AG10803 (cell line): ENCODE measurements at places on chromosomes 5 and 9.

GRCh38 chr9:105206496-105206820 lies 38.0 kb upstream of the SLC44A1 start:
- DNase-seq: no peak

DNA sequence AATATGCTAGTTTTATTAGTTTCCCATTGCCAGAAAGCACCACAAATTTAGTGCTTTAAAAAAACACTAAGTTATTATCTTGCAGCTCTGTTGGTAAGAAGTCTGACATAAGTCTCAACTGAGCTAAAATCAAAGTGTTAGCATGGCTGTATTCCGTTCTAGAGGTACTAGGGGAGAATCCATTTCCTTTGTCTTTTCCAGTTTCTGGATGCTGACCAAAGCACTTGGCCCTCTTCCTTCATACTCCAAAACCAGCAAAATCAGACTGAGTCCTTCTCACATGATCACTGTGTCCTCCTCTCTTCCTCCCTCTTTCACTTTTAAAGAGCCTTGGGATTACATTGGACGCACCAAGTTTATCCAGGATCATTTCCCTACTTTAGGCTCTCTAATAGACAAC lies 9.5 kb downstream of the CDH18 start:
- no peak for DNase-seq

DNA sequence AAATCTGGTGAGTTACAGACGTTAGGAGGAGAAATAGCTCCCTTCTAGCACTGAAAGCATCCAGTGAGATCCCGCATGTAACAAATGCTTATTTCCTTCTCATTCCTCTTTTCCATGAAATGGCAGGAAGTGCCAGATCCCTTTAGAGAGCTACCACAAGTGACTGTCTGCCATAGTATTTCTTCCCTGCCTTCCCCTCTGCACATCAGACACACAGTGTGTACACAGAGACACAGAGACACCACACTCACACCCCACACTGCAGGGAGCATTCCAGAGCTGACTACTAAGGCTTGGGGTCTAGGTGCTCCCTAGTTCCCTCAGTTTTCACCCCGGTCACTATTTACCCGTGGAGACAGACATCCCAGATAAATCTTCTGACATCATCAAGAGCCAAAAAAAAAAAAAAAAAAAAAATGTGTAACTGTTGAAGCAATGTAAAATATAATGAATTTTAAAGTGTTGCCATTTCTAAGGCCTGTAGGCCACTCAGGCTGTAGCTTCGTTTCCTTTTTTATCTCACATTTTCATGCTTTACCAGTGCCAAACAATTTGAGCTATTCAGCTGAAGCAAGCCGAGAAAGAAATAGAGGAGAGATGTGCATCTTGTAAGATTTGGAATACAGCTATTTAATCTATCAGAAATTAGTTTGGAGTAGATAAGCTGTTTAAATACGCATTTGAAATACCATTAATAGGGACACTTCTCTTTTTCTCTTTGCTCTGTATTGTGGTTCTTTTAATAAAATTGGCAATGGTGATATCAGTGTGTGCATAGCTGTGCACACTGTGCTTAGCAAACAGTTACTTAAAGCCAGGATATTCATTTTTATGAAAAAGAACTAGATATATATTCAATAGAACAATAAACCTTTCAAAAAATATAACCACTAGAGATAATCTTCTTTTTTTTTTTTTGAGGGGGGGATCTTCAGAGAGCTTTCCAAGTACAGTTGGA lies 405.5 kb downstream of the PDE4D start:
- no peak for DNase-seq

DNA sequence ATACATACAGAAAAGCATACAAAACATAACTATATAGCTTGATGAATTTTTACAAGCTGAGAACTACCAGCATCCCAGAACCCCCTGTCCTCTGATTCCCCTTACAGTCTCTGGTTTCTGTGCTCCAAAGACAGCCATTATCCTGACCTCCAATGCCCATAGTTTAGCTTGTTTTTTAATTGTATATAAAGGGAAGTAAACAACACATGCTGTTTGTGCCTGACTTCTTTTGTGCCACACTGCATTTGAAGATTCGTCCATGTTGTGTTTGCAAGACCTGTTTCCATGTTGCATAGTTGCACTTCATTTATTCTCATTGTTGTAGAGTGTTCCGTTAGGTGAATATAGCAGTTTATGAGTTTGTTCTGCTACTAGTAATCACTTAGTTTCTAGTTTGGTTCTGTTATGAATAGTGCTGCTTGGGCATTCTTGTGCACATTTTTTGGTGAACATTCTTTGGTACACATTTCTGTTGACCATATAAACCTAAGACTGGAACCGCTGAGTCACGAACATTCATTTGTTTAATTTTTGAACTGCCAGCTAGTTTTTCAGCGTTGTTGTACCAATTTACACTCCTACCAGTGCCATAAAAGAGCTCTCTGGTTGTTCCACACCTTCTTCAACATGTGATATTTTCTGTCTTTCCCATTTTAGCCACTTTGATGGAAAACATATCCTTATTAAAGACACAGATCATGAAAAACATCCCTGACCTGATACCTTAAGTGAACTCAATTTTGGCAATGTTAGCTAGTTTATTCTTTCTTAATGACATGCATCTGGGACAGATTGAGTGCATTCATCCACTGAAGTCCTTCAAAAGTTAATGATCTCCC lies 78.1 kb upstream of the ANXA1 start:
- DNase-seq: peak; percentile 71

- DNase-seq: no peak
Measured at GRCh38 chr5:99866740-99867139, 668.4 kb upstream of the FAM174A start.

DNA sequence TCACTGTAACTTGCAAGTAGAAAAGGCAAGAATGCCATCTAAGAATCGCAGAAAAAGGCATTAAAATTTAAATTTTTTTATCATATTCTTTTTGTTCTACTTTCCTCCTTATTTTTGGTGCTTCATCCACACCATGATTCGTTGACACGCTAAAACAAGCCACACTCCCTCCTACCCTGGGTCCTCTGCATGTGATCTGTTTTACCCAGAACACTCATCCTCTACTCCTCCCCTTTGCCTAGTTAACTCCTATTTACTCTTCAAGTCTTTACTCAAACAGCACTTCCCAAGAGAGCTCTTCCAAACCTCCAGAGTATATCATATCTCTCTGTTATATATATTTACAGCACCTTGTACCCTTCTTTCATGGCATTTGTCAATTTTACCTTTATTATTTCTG lies 61.4 kb upstream of the SRP19 start:
- no peak for DNase-seq

DNA sequence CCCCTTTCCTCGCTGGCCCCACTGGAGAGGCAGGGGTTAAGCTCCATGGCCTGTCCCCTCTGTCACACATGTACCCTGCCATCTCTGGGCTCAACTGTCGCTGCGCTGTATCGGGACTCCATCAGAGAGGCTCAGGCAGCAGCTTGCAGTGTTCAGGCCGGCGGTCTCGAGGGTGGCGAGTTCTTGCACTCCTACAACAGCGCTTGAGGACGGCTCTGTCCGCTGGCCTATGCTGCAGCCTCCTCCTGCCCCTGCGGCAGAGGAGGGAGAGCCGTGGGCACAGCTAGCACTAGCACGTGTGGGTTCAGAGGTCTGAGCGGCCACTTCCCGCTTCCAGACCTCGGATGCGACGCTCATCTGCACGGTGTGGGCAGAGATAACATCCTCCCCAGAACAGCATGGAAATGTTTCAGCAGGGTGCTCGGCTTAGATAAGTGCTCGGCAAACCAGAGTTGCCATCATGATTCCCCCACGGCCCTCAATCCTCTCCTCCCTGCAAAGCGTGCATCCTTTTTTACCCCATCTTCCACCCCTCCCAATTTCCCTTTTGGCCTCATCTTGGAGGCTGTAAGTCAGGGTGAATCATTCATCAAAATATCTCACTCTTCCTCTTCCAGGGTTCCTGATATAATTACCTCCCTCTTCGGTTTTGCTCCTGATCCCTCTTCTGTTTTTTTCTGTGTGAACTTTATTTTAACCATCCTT lies 41.9 kb upstream of the FUBP3 start:
- peak; percentile 14 for DNase-seq

DNA sequence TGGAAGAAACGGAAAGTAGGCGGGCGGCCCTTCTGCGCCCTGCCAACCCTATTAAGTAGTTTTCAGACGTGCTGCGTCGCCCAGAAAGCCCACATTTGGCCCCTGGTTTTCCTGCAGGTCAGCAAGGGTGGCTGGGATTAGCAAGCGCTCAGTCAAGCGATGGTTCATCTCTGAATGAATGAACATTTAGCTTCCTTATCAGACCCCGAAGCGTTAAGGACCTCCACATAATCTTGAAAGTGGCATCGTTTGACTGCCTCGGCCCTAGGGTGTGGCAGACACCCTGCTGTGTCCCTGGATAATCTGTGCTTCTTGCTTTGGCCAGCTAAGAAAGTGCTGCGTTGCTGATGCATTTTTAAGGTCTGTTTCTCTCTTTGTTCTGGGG lies 684 bp downstream of the TOR1B start:
- DNase-seq: no peak

- no peak for DNase-seq
Measured at GRCh38 chr5:111745075-111745739, 11.8 kb downstream of the NREP start.

DNA sequence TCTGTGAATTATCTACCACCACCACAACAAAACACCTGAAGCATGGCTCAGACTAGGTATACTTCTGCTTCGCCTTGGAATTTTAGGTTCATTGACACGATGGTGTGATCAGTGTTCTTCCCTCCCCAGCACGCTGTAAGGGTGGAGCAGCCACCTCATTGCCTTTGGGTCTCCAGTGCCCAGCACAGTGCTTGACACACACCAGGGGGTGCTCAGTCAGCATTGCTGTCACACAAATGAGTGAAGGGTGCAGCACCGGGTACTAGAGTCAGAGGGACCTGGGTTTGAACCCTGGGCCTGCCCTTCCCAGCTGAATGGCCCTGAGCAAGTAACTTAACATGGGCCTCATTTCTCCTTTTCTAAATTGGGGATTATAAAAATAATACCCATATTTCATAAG lies 9.9 kb upstream of the ANGPTL2 start:
- DNase-seq: no peak

DNA sequence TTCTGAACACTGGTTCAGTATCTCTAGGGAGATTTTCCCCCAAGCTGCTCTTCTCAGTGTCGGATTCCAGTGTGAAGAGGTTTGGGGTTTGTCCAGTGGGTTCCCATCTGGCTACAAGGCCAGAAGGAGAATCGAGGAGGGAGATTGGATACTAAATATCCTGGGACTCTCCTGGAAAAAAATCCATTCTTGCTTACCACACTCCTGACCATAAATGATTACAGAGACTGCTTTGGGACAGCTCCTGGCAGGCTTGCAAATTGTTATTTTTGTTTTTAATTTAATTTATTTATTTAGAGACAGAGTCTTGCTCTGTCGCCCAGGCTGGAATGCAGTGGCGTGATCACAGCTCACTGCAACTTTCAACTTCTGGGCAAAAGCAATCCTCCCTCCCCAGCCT lies 4.7 kb upstream of the SUSD1 start:
- DNase-seq: peak; percentile 90

DNA sequence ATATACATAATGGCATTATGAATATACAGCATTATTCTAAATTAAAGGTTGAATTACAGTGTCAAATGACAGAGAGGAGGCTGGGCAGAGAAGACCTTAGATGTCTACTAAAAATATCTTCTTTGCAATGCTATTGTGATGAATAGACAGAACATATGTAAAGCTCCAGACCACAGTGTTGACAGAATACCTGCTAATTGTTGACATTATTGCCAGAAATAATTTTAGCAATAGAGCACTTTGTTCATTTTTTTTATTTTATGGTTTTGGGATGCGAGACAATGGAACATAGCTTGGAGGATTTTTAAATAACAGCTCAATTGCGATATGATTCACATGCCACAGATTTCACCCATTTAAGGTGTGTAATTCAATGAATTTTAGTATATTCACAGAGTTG lies 508.8 kb downstream of the PSAT1 start:
- no peak for DNase-seq

- peak; percentile 99 for DNase-seq
Measured at GRCh38 chr5:399296-400281, 43.4 kb upstream of the EXOC3 start.

- peak; percentile 76 for DNase-seq
Measured at GRCh38 chr5:157718519-157718918, 12.7 kb upstream of the THG1L start.

DNA sequence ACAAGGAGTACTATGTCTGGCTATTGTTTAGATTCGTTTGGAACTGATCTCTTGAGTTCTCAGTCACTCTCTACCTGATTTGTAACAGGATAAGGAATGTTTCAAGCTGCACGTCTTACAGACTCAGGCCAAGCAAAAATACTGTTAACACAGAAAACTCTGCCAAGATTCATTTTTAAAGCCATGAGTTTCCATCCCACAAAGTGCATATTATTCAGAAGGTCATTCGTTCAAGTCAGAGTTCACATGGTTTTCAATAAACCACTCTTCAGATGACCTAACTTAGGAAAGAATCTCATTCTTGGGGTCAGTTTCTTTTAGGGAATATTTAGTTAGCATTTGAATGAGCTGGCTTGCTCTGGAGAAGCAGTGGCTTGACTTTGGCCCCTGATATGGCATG lies 49.3 kb downstream of the F2R start:
- DNase-seq: peak; percentile 24

- DNase-seq: no peak
Measured at GRCh38 chr9:74770508-74771261, 117.0 kb downstream of the TRPM6 start.

- DNase-seq: no peak
Measured at GRCh38 chr5:142366007-142366406, 41.2 kb upstream of the SPRY4 start.

DNA sequence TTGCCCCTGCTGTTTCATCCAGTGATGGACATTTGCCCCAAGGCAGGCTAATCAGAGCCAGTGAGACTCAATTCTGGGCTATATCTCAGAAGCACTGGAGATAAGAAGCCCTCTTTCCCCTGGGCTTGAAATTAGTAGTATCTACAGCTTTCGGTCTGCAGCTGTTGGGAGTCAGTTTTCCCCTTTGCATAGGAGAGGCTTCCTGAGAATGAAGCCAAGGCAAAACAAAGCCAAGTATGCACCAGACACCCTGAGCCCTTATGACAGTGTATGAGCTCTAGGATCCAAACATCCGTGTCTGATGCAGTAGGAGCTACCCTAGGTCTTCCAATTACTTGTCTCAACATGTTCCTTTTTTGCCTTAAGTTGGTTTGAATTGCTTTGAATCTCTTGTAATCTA lies 79.2 kb upstream of the PANK3 start:
- DNase-seq: no peak

DNA sequence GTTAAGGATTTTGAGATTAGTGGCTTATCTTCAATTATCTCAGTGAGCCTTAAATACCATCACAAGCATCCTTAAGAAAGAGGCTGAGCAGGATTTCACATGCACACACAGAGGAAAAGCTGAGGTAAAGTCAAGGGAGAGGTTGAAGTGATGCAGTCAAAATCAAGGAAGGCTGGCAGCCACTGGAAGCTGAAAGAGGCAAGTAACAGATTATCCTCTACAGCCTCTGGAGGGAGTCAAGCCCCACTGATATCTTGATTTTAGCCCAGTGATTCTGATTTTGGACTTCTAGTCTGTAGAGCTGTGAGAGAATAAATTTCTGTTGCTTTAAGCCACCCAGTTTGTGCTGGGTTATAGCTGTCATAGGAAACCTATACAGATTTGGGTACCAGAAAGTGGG lies 80.1 kb downstream of the ANKRD31 start:
- DNase-seq: no peak
